ENCODE measurements at places on chromosomes 2 and 18.

GRCh38 chr2:172038121-172038520 lies 38.4 kb downstream of the METAP1D start:
- DNase-seq = no peak

DNA sequence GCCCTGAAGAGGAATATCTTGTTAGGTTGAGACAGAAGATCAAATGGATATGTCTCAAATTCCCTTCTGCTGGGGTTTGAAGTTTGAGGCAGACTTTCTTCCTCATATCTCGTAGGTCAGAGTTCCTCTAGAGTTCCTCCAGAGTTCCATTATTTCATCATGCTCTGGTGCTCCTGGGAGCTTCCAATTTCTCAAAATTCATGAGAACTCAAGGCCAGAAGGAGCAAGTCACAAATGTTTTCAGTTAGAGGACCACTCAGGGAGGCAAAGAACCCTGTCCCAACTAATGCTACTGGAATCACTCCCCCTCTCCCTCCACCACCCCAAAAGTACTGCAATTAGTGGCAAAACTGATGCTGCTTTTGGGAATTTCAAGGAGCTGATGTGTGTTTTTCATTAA lies 115.7 kb upstream of the RBMS1 start:
- no peak for DNase-seq

DNA sequence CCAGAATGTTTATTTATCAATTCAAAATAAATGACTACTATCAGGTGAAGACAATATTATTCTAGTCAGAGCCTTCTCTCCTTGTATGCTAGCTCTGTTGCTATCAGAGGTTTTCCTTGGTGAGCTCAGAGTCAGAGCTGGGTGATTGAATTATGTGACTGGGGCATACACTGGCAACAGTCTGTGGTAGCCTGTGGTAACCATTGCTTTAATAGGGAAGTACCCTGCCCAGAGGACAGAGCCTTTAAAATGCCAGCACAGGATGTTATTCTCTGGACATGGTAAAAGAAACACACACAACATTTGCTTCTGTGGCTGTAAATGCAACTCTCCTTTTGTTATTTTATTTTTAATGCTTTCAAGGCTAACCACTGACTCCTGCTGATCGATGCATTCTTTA lies 124.7 kb downstream of the PPP1R1C start:
- DNase-seq = no peak

DNA sequence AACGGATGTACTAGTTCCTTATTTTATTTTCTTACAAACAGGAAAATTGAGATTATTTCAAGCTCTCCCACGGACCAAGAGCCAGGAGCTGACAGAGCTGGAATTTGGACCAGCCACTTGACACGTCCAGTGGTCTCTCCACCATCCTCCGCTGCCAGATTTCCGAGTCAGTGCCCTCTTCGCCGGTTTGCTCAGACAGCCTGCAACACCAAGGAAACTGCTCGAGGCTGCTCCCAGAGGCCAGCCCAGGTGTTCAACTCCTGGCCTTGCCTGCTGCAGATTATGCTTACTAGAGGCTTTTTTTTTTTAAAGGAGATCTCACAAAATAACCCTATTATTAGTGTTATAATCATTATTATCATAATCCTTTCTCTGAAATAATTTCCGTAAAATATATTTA lies 779.8 kb downstream of the RNF144A start:
- DNase-seq = no peak

DNA sequence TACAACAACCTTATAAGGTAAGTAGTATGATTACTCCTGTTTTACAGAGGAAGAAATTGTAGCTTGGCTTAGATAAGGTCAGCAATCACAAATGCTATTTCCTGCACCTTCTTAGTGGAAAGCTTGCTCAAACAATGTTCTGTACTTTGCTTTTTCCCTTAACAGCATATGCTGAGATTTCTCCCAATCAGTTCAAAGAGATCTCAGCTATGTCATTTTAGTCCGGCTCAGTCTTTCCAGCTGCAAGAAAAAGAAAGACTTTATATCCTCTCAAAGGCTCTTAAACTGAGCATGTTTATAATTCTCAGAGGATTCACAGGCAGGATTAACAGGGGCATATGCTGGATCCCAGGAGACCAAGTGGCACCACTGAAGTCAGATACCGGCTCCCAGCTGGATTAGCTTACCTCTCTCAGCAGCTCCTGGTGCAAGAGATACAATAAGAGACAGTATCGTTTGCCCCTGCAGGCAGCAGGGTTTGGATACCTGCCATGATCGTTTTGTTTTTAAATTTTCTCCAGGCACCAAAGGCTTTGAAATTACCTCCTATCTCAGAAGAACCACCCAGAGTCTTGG lies 29.5 kb downstream of the KIAA2012 start:
- DNase-seq = peak; percentile 13

- DNase-seq = no peak
Observed at GRCh38 chr2:144519934-144520731, at the start of gene ZEB2. Gene ZEB2, minus strand, starts transcription at chr2:144520119. Its CDS starts 2,769 bp downstream, at chr2:144517350.

Data from NCI-H2081 (cell line).